ENCODE measurements at places on chromosomes 4 and X.

DNA sequence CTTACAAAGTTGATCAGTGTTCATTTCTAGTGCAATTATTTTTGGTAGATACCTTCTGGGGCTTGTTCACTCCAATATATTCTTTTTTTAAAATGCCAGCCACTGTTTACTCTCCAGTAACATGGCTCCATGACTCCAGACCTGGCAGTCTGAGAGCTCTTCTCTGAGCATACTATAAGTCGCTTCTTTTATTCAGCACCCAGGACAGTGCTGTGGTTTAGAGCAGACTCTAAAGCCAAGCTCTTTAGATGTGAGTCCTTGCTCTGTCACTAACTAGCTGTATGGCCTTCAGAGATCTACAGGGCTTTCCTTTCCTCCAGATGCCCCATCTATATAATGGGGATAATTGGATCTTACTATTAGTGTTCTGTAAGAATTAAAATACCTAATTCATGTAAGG lies 200.2 kb upstream of the FAM241A start:
- no peak for DNase-seq

DNA sequence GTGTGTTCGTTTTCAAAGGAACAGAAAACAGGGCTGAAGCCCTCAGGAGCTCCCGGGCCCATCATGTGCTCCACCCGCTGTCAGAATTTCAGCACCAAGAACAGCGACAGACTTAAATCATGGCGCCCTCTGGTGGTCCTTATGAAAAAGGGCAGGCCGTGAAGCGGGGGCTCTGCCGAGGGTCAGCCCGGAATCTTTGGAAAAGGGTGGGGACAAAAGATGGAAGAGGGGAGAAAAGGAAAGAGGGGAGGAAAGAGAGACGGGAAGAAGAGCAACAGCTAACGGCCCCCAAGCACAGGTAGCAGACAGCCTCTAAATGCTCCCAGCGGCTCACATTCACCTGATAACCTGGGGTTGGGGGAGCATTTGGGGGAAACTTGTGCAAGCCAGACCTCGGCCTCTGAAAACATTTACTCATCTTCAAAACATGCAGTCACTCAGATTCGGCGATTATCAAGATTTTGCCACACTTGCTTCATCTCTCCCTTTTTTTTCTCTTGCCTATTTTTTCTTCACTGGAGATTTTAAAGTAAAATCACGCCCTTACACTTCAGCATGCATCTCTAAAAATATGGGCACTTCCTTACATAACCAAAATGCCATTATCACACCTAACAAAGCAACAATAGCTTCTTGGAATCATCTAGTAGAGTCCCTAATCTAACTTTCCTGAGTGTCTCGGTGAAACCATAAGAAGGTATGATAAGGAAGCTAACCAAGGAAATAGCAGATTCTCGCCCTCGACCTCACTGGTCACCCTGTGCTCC lies 28.1 kb upstream of the MAN2B2 start:
- peak; percentile 43 for DNase-seq

DNA sequence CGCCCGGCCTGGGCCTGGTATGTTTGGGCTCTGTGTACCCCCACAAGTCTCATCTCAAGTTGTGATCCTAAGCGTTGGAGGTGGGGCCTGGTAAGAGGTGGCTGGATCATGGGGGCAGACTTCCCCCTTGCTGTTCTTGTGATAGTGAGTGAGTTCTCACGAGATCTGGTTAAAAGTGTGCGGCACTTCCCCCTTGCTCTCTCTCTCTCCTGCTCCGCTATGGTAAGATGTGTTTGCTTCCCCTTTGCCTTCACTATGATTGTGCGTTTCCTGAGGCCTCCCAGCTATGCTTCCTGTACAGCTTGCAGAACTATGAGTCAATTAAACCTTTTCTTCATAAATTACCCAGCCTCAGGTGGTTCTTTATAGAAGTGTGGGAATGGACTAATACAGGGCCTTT lies 53.0 kb downstream of the CHST7 start:
- peak; percentile 10 for DNase-seq

DNA sequence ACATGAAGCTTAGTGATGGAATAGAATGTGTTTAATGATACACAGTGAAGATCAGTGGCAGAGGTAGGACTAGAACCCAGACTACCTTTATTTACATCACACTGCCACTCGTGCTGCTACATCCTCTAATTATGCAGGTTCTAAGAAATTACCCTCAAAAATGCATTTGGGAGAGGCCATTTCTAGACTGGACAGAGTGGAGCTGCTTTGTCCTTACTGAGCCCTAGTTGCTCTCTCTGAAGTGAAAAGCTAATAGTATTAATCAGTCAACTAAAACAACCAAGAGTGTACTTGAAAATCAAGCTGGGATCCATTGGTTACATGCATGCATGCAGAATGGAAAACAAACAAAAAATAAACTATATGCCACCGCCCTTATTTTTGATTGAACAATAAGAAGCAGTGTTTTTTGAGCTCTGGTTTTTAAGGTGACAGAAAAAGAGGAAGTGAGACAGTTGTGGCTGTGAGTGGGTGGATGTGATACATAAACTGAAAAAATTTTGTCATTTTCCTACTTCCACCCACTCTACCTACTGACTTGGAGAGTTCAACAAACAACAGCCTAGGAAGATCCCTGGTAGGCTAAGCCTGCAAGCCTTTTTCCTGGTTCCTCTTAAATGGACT lies 6.8 kb upstream of the VSIG4 start:
- no peak for DNase-seq

DNA sequence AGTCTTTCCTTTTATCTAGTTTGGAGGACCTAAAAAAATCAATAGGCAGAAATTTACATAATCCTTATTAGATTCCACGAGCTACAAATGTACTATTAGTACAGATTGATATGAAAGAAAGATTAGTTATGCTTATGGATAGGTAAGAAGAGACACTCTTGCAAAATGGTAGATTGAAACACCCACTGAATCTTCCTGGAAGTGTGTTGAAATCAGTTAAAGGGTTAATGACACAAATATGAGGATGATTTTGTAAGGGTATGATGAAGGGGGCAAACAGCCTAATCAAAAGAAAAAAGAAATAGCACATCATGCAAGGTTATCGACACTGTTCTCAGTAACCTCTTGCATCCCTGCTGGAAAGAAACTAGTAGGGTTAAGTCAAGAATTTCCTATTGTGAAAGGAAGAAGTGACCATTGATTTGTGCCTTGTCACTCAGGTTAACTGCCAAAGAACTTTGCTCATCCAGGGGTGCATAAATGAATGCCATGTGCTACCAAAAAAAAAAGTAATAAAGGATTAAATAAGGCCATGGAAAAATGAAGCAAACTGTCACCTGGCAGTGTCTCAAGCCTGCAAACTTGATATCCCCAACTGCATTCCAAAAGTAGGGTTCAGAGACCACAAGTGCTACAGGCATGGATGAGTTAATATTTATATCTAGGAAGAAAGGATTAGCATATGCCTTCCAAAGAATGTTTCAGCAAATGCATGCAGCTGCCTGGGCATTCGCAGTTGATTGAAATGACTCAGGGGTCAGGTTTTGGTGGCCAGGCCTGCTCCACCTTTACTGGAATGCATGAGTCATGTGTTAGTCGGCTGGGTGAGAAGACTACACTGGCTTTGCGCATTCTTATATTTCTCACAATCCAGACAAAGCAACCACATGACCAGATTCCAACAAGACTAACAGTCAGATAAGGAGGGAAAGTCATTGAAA lies 78.3 kb upstream of the ATXN3L start:
- DNase-seq = no peak

DNA sequence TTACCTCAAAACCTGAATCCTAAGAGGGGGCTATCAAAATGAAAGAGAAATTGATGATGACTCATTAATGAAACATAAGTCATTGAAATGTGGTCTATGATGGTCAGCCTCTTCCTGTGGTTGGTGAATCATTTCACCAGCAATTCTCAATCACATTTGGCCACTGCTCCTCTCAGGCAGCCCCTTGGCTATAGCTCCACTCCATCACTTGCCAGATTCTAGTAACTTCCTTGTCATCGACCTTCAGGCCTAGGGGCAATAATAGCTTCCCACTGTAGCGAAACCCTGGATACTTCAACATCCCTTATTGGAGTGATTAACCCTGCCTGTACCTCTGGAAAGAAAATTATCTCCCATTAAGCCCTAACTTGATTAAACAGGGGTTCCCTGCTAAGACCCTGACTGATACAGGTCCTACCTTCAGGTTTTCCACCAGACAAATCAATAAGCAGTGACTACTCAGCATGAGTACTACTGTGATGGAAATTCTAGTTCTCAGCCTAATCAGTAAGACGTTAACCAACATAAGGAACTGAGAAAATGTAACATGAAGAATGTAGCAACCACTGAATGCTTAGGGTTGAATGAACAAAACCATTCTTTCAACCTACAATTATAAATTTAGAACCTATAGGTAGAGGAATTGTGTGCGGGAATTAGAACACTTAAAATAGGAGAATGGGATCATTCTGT lies 30.4 kb downstream of the ADH7 start:
- no peak for DNase-seq

- no peak for DNase-seq
These were observed 507.2 kb downstream of the PABPC4L start for GRCh38 chr4:133694416-133694815.

- DNase-seq = no peak
These were observed 52.0 kb downstream of the HMX1 start for GRCh38 chr4:8819473-8820177.

GRCh38 chr4:84389406-84389805 lies 109.7 kb downstream of the NKX6-1 start:
- no peak for DNase-seq

DNA sequence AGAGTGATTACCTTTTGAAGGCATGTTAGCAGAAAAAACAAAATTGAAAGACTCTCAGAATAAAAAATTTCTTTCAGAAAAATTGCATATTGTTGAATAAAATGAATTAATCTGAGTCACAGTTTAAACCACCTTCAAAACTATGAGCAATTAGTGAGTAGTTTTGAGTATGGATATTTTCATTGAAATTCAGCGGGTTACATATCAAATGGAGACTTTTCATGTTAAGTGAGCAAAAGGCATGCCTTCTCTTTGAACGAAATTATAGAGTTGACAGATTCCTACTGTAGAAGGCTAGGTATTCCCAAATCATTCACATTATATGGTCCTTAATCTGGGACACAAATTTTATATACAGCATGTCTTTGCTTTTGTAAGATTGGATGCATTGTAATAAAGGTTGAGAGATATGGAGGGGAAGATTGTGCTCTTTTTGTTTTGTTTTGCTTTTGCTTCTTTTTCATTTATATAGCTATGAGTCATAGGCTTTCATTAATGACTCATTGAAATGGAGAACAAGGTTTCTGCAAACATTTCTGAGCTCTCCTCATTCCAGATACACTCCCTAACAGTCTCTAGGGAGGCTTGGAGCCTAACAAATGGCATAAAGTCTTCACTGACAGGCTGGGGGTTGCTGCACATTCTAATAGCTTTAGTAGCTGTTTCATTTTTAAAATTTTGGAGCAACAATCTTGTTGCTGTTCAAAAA lies 21.6 kb downstream of the PCDH18 start:
- DNase-seq = no peak

DNA sequence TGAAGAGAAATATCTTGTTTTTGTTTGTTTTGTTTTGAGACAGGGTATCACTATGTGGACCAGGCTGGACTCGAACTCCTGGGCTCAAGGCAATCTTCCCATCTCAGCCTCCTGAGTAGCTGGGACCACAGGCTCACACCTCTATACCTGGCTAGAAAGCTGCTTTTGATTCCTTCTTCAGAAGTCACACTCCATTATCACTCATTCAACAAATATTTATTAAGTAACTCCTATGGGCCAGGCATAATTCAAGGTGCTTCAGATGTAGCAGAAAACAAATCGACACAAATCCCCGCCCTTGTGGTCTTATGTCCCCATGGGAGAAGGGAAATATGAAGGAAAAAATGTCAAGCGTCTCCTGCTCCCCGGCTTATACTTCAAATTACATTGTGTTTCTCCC lies 72.6 kb upstream of the DHX15 start:
- DNase-seq = no peak

DNA sequence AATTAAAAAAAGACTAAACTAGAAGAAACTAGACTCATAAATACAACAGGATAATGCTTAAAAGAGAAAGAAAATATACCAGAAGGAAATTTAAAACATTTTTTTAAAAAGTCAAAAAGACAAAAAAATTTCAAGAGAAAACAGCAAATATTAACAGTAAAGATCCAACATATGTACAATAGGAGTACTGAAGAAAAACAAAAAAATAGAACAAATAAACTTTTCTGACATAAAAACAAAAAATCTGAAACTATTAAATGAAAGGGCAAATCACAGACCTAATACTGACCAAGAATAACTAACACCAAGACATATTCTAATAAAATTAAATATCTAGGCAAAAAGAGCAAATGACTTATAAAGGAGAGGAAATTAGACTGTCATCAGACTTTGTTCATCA lies 11.5 kb downstream of the DNAJB14 start:
- no peak for DNase-seq

DNA sequence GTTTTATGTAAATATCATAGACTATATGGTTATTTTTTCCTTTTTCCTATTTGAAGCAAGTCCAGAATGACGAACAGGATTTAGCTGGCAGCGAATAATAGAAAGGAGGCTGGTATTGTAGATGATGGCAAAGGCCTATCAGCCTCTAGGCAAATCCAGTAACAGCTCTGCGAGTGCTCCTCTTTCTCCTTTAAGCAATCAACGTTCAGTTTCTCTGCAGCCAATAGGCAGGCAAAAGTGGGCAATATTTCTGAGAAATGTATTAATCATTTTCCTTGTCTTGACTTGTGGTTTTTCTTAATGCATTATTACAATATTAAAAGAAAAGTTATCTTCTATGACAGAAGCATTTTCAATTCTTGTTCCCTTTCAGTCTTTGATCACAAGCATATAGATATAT lies 183.3 kb downstream of the SH3KBP1 start:
- DNase-seq = no peak

GRCh38 chr4:153481478-153481877 lies 15.3 kb downstream of the TMEM131L start:
- DNase-seq = no peak

- no peak for DNase-seq
These were observed 132.8 kb upstream of the BMP3 start for GRCh38 chr4:80897537-80898303.

DNA sequence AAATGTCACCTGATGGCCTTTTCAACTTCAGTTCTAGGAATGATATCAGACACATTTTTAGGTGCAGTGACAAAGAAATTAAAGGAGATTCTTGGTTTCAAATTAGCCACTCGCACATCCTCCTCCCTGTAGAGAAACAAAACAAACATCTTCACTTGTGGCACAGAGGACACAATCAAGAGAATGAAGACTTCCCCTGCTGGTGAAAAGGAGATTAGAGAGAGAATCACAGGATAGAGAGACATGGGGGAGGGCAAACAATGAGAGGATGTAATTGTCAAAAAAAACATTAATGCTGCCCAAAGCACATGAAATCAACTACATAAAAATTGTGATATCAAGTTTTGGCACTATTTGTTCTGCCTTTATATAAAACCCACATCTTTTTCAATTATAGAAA lies 34.5 kb downstream of the ACE2 start:
- no peak for DNase-seq

DNA sequence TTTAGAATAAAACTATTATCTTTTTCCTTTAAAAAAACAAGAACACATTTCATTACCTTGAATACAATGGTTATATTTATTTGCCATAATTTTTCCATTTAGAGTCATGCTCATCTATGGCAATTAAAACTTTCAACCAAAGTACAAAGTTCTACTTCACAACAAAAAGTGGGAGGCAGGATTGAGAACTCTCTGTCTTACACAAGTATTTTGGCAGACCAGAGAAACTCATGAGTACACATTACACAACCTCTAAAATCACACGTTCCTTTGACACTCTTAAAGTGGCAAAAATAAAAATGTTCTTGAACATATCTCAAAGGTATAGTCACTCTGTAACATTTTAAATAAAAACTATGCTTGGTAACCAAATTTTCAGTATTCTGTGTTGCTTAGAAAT lies 213.4 kb downstream of the IL15 start:
- DNase-seq = no peak

- no peak for DNase-seq
These were observed 343.1 kb downstream of the GRID2 start for GRCh38 chr4:92646826-92647225.
